ENCODE measurements at places on chromosomes 16 and 17. TPM values are rescaled to one million over a fixed set of nuclear protein-coding genes. Genes with fewer than 3 reads are reported as not detected.
A peak's percentile ranks its signal among the peaks of the same experiment; 100 is the strongest.

The HOXB9 gene
- not detected for total RNA-seq

The PIK3R6 gene
- total RNA-seq: 0.16 TPM

The SLC12A3 gene
- not detected for total RNA-seq

The SRP68 gene
- total RNA-seq: 32.3 TPM

The HBZ gene
- not detected for total RNA-seq

The REXO5 gene
- 5.2 TPM for total RNA-seq

The GP1BA gene
- not detected for total RNA-seq

The AOC3 gene
- 0.08 TPM for total RNA-seq

The TBX6 gene
- total RNA-seq: 0.09 TPM

The TEFM gene
- total RNA-seq: 6.1 TPM

The GPRC5C gene
- total RNA-seq: 24.4 TPM

The MMP2 gene
- total RNA-seq: 1,244 TPM

The BCO1 gene
- total RNA-seq: not detected

The PNMT gene
- total RNA-seq: not detected

The SECTM1 gene
- 34.2 TPM for total RNA-seq

DNA sequence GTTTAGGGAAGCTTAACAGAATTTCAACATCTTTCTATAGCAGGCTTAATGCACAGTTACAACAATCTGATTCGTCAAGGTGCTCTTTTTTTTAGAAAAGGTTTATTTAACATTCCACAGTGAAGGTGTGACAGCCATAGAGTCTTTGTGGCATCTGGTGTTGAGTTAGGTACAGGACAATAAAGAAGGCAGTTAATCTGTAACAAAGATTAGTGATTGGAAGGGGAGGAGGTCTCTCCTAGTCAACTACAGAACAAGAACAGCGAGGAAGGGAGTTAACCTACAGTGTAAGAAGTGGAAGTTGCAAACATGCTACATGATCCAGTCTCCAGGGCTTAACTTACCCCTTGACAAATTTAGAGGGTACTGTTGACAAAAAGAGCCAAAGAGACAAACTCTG is 3.0 kb upstream of the ZDHHC7 start:
- no peak for DNase-seq

- DNase-seq: no peak
Measured at GRCh38 chr17:76822184-76822778, 45.9 kb upstream of the MGAT5B start.

- no peak for DNase-seq
Measured at GRCh38 chr16:70444249-70445063, 5.6 kb upstream of the ST3GAL2 start.

GRCh38 chr16:80092681-80093080 is 448.1 kb upstream of the DYNLRB2 start:
- no peak for DNase-seq

DNA sequence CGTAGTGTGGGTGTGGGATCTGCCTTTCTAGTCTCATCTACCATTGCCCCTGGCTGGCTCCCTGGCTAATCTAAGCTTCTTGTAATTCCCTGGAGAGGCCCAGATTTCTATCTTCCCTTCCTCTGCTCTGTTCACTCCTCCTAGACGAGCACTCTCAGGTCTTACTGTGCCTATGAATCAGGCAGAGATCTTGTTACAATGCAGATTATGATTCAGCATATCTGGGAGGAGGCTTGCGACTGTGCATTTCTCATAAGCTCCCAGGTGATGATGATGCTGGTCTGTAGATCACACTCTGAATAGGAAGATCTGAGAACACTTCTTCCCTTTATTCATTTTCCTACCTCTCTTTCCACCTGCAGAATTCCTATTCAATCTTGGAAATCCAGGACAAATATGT is 200.1 kb downstream of the CBLN1 start:
- no peak for DNase-seq

DNA sequence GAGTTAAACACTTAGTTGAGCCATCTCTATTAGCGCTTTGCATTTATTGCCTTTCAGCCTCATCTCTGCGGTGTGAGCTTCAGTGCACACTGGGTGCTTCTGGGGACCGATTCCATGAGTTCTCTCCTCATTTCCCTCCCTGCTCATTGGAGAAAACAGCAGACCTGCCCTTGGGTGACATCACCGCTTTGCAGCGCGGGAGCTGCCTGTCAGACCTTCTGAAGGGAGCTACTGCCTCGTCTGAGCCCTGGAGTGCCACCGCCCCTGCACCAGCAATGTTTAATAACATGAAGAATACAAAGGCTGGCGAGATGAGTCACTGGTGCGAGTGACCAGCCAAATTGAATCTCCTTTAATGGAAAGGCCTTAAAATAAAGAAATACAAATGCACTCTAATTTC is 30.2 kb upstream of the CPPED1 start:
- DNase-seq: no peak

DNA sequence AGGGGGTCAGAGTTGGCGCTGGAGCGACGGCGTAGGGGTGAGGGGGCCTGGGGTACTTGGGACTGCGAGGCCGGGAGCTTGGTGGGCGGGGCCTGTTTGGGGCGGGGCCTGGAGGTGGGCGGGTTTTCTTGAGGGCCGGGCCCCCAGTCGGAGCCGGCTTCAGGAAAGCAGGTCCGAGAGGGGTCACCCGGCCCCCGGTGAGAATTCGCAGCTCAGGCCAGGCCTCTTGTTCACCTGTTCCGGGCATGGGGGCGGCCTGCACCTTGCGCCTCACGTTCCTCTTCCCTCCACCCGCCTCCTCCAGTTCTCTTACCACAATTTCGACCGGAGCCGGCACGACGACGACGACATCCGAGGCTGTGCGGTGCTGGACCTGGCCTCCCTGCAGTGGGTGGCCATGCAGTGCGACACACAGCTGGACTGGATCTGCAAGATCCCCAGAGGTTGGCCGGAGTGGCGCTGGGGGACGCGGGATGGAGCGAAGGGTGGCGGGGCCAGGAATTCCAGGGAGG is 52.5 kb downstream of the MRC2 start:
- DNase-seq: no peak

DNA sequence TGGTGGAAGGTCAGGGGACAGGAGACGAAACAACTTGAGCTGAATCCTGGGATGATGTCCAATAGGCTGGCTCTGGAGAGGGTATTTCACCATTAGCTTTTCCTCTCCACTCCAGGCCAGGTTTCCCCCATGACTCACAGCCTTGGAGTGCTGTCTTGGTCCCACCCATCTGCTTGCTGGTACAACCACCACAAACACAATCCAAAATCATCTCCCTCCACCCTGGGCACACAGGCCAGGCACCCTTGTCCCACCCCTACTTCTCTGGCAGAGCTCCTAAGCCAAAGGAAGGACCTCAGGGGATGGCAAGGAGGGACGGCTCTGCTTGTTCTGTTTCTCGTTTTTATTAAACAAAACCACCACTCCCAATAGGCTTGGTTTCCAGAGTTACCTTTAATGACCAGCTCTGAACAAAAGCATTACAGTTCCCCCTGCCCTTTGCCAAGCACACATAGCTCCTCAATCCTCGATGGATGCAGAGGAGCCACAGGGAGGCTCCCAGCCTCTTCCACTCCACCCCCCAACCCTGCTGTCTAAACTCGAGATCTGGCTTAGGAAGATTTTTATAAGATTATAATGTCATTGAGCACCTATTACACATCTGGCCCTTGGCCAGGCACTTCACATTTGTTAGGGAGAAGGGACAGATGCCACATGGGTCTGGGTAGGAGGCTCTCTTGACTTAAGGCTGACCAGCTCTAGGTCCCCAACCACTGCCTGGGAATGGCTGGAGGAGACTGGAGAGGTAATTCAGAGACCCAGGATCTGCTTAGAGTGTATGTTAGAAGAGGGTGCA is 13.3 kb downstream of the CAVIN1 start:
- DNase-seq: peak; percentile 98

DNA sequence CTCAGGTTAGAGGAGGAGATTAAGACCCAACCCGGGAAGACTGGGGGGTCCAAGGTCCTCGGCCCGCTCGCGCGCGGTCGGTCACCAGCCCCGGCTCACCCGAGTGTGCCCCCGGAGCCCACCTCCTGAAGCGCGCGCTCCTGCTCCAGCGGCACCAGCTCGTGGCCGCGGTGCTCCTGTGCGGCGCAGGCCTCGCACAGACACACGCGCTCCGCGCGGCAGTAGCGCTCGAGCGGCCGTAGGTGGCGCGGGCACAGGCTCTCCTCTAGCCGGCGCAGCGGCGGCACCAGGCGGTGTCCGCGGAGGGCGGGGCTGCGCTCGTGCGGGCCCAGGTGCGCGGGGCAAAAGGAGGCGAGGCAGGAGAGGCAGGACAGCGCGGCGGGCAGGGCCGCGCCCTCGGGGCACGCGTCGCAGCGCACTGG is 618 bp downstream of the TRIM47 start:
- peak; percentile 64 for DNase-seq

DNA sequence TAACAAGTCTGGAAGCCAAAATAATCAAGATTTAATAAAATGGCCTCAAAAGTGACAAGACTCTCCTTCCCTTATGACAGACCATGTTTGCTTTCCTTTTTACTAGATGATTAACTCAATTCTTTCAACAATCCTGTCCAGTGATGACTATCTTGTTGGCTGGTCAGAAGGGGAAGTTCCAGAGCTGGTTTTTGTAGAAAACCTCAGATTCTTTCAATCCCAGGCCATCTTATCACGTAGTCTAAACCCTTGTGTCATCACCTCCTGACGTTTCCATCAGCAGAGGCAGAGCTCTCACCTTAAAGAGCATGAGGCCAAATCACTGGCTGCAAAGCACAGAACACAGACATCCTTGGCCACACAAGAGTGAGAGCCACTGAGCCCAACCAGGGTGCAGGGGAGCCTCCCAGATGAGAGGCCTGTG is 125.3 kb downstream of the ANKRD11 start:
- DNase-seq: peak; percentile 85

GRCh38 chr17:78421534-78422266 is 43.3 kb downstream of the PGS1 start:
- DNase-seq: peak; percentile 70

- DNase-seq: no peak
Measured at GRCh38 chr16:65837464-65837863, 529.0 kb upstream of the CDH5 start.

DNA sequence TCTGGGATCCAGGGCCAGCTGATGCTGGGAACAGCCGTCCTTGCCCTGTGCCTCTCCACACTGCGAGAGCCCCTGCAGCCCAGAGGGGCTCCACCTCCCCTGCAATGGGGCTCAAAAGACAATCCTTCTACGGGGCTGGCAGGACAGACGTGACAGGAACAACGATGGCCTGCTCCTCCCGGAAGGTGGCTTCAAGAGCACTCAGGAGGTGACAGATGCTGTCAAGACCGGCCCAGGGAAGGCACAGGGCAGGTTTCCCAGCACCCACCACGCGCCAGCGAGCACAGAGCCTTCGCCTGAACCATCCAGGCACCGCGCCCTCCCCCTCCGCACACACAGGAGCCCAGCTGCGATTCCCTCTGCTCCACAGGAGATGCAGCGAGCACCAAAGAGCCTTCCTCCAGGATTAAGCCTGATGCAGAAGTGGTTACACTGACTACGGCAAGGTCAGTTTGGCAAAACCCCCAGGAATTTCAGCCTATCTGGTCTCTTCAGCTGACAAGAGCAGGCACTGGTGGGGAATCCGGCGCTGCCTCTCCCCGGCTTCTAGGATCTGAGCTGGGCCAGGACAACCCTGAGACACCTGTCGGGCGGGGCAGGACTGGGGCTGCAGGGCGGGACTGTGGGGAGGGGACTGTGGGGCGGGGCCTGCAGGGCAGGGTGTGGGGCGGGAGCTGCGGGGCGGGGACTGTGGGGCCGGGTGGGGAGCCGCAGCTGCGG is 103.4 kb downstream of the ZNF778 start:
- DNase-seq: peak; percentile 71

- no peak for DNase-seq
Measured at GRCh38 chr17:79231766-79232287, 157.2 kb downstream of the ENGASE start.

DNA sequence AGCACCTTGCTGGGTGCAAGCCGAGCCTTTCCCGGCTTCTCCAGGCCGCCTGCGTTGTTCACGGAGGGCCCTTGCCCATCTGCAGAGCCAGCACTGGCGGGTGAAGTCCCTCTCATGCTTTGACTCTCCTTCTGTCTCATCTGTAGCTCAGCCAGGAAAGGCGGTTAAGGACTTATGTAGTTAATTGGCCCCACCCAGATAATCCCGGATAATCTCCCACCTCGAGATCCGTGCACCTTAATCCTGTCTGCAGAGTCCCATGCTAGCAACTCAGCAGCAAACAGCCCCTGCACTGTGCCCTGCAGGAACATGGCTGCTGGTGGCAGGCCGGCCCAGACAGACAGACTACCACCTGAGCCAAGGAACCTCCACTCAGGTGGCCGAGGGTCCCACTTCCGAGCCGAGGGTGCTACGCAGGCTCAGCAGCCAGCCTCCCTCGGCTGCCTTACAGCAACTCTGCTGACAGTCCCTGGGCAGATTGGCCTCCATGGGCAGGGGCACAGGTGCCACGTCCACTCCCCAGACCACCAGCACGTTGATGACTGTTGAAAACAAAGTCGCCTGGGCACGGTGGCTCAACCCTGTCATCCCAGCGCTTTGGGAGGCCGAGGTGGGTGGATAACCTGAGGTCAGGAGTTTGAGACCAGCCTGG is 16.9 kb downstream of the RAB40C start:
- DNase-seq: no peak

DNA sequence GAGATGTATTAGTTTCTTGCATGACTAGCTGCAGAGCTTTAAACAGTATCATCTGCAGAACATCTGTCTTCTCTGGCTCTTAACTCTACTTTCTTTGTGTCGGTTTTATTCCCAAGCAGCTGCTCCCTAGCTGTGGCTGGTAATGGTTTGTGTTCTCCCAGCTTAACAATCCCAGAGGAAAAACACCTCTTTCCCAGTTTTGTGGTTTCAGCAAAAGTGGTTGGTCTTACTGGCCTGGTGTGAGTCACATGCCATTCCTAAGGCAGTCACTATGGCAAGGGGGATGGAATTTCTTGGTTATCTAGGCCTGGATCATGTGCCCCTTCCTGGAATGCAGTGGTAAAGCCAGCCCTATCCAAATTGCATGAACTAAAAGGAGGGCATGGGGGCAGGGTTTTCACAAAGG is 27.5 kb downstream of the OMG start:
- peak; percentile 99 for DNase-seq

GRCh38 chr17:49616601-49617131 is 41.0 kb downstream of the NXPH3 start:
- DNase-seq: peak; percentile 99

GRCh38 chr17:72530454-72530853 is 409.6 kb downstream of the SOX9 start:
- DNase-seq: no peak

- no peak for DNase-seq
Measured at GRCh38 chr17:48429638-48430586, at the start of gene SKAP1. Gene SKAP1 (minus strand): TSS chr17:48430214.

- no peak for DNase-seq
Measured at GRCh38 chr16:51682905-51683304, 531.8 kb upstream of the SALL1 start.
